Sigmoid colon (tissue), 7 donors: ENCODE measurements at places on chromosomes 2 and 18. TPM values are rescaled to one million over a fixed set of nuclear protein-coding genes. Genes with fewer than 3 reads are reported as not detected.

- H3K36me3 ChIP-seq: no peaks in the 10 kb centered on the region
- H3K4me1 ChIP-seq: no peaks in the 10 kb centered on the region
- DNase-seq: peak; percentile 84
- no peak overlapping the region for H3K4me3 ChIP-seq
These were observed 67.7 kb downstream of the SEPTIN10 start for GRCh38 chr2:109545828-109546713.

DNA sequence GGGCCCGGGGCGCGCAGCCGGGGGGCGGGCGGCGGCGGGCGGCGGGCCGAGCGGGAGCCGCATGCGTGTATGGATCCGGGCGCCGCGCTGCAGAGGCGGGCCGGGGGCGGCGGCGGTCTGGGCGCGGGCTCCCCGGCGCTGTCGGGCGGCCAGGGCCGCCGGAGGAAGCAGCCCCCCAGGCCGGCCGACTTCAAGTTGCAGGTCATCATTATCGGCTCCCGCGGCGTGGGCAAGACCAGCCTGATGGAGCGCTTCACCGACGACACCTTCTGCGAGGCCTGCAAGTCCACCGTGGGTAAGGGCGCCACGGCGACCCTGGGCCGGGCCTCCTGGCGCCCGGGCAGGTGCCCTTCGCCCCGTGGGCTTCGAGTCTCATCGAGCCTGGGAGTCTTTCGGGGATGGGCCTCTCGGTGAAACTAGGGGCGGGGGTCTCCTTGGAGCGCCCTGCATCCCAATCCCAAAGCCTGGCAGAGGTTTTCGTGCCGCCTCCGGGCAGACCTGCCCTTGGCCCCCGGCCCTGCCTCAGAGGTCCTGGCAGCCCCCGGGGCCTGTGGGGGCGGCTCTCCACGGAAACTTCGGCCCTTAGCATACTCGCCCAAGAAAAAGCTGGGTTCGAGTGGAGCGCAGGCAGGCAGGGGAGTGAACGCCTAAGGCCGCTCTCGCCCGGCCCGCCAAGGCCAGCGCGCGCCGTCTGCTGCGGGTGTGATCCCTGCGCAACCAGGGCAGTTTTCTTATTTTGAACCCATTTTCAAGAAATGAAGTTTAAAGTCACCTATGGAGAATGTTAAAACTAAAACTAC, 622 bp downstream of the RAB12 start:
- H3K4me3 ChIP-seq: peak overlapping the region; percentile 87
- H3K27ac ChIP-seq: peak overlapping the region; percentile 86
- H3K4me1 ChIP-seq: no peaks in the 10 kb centered on the region
- peak; percentile 71 for DNase-seq
- H3K27me3 ChIP-seq: no peaks in the 10 kb centered on the region

DNA sequence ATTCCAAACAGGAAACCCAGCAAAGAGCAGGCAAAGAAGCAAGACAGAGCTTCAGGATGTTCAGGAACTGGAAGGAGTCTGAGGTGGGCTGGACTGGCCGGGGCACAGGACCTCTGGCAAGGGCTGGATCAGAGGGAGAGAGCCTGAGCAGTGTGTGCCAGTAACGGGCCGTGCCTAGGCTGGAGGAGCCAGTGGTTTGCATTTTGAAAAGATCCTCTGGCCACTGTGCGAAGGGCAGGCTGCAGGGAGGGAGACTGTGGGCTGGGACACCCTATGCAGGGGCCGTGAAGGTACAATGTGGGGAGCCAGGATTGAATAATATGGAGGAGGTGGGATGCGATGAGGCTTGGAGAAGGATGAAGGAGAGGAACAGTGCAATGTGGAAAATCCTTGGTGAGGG, 6.2 kb upstream of the SDC1 start:
- no peaks in the 10 kb centered on the region for H3K4me1 ChIP-seq
- no peak overlapping the region for H3K4me3 ChIP-seq
- DNase-seq: no peak
- H3K36me3 ChIP-seq: no peaks in the 10 kb centered on the region
- no peaks in the 10 kb centered on the region for H3K27me3 ChIP-seq

Gene PTPN18
- total RNA-seq: 36.0 TPM
